Esophagus squamous epithelium (tissue), 5 donors: ENCODE measurements at places on chromosomes 16 and 17. TPM values are rescaled to one million over a fixed set of nuclear protein-coding genes. Genes with fewer than 3 reads are reported as not detected.

DNA sequence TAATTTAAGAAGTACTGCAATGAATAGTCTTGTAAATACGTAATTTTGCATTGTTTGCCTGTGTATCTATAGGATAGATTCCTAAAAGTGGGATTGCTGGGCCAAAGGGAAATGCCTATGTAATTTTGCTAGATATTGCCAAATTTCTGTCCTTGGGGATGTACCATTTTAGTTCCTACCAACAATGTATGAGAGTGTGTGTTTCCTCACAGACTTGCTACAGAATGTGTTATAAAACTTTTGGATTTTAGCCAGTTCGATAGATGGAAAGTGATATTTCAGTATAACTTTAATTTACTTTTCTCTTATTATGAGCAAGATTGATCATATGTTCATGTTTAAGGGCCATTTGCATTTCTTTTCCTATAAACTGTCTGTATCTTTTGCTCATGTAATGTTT, 8.3 kb downstream of the TANGO6 start:
- no peak for DNase-seq

DNA sequence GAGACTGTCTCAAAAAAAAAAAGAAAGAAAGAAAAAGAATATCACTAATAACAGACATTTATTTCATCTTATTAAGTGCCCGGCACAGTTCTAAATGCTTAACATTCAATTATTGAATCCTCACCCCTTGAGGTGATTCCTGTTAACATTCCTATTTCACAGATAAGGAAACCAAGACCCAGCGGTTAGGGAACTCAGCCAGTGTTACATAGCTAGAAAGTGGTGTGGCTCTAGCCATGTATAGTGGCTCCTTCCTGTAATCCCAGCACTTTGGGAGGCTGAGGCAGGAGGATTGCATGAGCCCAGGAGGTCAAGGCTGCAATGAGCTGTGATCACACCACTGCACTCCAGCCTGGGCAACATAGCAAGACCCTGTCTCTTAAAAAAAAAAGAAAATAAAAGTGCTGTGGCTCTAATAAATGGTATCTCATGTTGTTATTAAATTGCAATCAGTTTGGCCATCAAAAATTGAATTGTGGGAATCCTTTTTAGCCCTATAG, 28.1 kb downstream of the ZNRF1 start:
- no peak for DNase-seq

GRCh38 chr16:55082591-55082976, 151.9 kb downstream of the IRX5 start:
- no peak for DNase-seq

GRCh38 chr17:10623737-10624338, 33.3 kb downstream of the MYH3 start:
- no peak for DNase-seq

Gene SHISA6
- 1.5 TPM for total RNA-seq

DNA sequence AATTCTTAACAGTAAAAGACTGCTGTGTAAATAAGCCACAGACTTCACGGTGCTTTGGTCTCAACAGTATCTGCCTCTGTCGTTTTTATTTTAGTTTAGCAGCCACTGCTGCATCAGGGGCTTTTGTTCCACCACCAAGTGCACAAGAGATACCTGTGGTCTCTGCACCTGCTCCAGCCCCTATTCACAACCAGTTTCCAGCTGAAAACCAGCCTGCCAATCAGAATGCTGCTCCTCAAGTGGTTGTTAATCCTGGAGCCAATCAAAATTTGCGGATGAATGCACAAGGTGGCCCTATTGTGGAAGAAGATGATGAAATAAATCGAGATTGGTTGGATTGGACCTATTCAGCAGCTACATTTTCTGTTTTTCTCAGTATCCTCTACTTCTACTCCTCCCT, 7.9 kb downstream of the HERPUD1 start:
- DNase-seq, result no peak

- no peak for DNase-seq
These were observed 1.9 kb upstream of the CCDC102A start for GRCh38 chr16:57538235-57538721.

GRCh38 chr17:76844846-76845245, 23.4 kb upstream of the MGAT5B start:
- DNase-seq, result no peak

Gene NLGN2
- total RNA-seq, result 1.4 TPM

- no peak for DNase-seq
These were observed 1.0 kb upstream of the RHOT1 start for GRCh38 chr17:32141258-32141657.

GRCh38 chr17:67107811-67108775, 63.7 kb downstream of the CACNG1 start:
- no peak for DNase-seq

DNA sequence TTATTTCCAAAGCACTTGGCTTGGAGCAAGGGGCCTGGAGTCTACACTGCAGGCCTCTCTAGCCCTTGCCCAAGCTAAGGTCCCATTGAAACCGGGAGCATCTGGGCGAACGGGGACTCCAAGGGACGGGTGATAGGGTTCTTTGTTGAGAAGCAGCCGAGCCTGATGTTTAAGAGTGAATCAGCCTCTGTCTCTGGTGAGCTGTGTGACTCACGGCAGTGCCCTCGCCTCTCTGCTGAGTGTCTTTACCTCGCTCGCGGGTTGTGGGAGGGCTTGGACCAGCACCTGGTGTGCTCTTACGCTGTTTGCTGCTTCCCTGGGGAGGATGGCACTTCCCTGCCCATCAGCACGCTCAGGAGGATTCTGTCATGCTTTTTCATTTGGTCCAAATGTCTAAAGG, 1.3 kb downstream of the HGS start:
- DNase-seq, result no peak

DNA sequence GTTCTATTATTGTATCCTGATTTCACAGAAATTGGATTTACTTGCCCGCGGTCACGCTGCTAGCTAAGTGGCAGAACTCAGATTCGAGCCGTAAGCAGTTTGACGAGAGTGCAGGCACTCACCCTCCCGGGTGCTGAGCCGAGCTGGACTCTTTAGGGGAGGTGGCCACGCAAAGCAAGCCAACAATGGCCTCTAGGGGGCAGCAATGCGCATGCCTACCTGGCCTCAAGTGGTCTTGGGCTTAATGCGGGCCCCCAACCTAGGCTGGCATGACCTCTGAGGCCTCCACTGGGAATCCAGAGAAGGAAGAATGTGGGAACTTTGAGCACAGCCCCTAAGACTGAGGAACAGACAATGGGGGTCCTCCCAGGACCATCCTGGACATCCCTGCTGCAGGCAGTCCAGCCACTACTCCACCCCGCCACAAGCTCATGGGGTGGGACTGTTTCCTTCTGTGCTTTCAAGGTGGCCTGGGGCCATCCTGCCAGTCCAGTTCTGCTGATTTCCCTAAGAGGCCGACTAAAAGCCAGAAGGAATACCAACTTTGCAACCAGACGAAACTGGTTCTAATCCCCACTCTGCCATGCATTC, 276.5 kb downstream of the XYLT1 start:
- DNase-seq, result no peak

GRCh38 chr16:13856811-13857511, 63.0 kb upstream of the ERCC4 start:
- no peak for DNase-seq
